ENCODE measurements at places on chromosomes 12 and 14.

DNA sequence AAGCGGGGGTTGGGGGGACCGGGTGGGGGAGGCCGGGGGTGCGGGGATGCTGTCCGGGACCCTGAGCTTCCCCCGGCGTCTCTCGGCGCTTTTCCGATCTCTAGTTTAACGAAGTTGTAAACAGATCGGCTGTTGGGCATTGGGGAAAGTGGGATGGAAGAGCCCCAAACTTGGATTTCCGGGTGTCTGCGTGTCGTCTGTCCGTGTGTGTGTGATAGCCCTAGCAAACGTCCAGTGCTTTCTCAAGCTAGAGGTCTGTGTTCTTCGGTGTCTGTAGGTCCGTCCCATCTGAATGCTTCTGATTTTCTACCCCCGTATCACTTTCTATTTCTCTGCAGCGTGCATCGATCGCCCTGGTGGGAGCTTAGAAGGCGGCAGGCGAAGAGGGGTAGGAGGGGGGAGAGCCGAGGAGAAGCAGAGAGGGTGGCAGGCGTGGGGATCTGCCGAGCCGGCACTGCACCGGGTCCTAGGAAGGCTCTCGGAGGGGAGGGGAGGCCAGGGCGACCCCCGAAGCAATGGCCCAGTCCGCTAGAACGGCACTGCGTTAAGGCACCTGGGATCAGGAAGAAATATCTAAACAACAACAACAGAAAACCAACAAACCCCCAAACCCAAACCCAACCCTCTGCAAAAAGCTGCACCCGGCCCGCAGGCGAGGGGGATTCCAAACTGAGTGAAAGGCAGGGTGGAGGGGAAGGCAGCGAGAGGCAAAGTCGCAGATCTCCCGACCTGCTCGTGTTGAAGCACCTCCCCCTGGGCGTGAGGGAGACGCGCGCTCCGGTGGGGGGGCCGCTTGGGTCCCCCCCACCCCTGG is 1.0 kb downstream of the KCNA1 start:
- H3K4me1 ChIP-seq = no peaks in the 10 kb centered on the region
- H3K27me3 ChIP-seq = peaks cover 21% of the 10 kb centered on the region
- peak overlapping the region; percentile 45 for H3K4me3 ChIP-seq
- no peak overlapping the region for H3K27ac ChIP-seq

GRCh38 chr14:103416916-103417315 is 31.7 kb downstream of the MARK3 start:
- no peak overlapping the region for H3K4me3 ChIP-seq
- no peak overlapping the region for H3K27ac ChIP-seq

GRCh38 chr12:14416658-14417057 is 51.2 kb downstream of the ATF7IP start:
- peak overlapping the region; percentile 2 for H3K27ac ChIP-seq
- no peak for DNase-seq
- H3K4me3 ChIP-seq = no peak overlapping the region
- peaks cover 78% of the 10 kb centered on the region for H3K4me1 ChIP-seq
- H3K27me3 ChIP-seq = no peaks in the 10 kb centered on the region

DNA sequence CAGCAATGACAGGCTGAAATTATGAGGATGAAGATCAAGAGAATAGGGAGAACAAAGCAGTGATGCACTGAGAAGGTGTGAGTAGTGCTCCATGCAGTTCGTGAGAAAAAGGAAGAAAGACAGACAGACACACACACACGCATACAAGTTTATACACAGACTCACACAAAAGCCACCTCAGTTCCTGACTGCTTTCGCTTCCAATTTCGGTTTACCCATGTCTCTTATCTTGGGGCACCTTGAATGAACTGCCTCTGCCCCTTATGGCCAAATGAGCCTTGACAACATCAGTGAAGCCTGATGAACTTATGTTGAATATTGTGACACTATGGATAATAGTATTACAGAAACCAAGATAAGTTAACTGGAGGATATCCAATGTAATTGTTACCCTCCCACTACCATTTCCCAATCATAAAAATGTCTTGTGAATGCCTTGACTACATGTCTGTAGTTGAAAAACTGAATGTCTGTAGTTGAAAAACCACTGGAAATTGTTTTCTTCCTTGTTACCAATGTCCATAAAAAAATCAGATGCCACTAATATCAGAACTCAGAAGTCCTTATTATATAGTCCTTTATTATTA is 380.4 kb upstream of the DDHD1 start:
- H3K27me3 ChIP-seq = no peaks in the 10 kb centered on the region
- no peak overlapping the region for H3K4me3 ChIP-seq
- no peak overlapping the region for H3K27ac ChIP-seq
- no peaks in the 10 kb centered on the region for H3K36me3 ChIP-seq
- DNase-seq = no peak

DNA sequence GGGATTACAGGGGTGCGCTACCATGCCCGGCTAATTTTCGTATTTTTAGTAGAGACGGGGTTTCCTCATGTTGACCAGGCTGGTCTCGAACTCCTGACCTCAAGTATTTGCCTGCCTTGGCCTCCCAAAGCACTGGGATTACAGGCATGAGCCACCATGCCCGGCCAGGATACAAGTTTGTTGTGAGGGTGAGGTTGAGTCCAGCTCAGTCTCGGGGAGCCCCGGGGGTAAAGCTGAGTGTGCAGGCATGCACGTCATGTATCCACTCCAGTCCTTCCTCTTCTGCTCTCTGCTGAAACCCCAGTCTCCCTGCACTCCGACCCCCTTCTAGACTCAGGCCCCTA is 369 bp downstream of the HPD start:
- H3K27me3 ChIP-seq = no peaks in the 10 kb centered on the region
- no peak overlapping the region for H3K4me3 ChIP-seq
- H3K36me3 ChIP-seq = no peaks in the 10 kb centered on the region
- peak overlapping the region; percentile 90 for H3K27ac ChIP-seq

GRCh38 chr12:65074932-65075331 is 46.2 kb downstream of the WIF1 start:
- no peaks in the 10 kb centered on the region for H3K4me1 ChIP-seq
- H3K4me3 ChIP-seq = no peak overlapping the region
- DNase-seq = no peak
- H3K27ac ChIP-seq = no peak overlapping the region
- H3K36me3 ChIP-seq = no peaks in the 10 kb centered on the region

GRCh38 chr14:51652168-51653078 is 713 bp downstream of the FRMD6 start:
- no peak for DNase-seq
- peak overlapping the region; percentile 88 for H3K27ac ChIP-seq

GRCh38 chr14:82449926-82450468 is 916.3 kb upstream of the SEL1L start:
- no peak overlapping the region for H3K4me3 ChIP-seq
- no peaks in the 10 kb centered on the region for H3K4me1 ChIP-seq
- H3K36me3 ChIP-seq = no peaks in the 10 kb centered on the region

DNA sequence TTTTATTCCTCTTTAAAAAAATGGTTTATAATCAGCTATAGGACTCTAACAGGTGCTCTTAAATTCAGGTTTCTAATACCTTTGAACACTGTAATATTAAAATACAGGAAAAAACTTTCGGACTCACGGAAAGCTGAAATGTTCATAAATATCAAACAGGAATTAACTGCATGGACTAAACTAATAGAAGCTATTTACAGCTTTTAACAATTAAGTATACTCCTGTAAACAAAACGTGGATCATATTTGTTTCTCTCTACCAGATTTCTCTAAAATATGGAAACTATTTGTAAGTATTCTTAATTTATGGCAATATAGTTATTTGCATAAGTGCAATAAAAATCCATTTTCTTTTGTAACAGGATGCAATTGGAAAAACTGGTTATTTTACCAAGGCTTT is 108.9 kb upstream of the RESF1 start:
- no peaks in the 10 kb centered on the region for H3K36me3 ChIP-seq
- peaks cover 4% of the 10 kb centered on the region for H3K4me1 ChIP-seq
- no peak overlapping the region for H3K27ac ChIP-seq
- no peak for DNase-seq
- no peak overlapping the region for H3K4me3 ChIP-seq

- no peak overlapping the region for H3K27ac ChIP-seq
- H3K4me1 ChIP-seq = no peaks in the 10 kb centered on the region
- DNase-seq = no peak
- no peaks in the 10 kb centered on the region for H3K36me3 ChIP-seq
- H3K4me3 ChIP-seq = no peak overlapping the region
- no peaks in the 10 kb centered on the region for H3K27me3 ChIP-seq
These were observed 200.2 kb downstream of the CHST11 start for GRCh38 chr12:104656921-104657320.

DNA sequence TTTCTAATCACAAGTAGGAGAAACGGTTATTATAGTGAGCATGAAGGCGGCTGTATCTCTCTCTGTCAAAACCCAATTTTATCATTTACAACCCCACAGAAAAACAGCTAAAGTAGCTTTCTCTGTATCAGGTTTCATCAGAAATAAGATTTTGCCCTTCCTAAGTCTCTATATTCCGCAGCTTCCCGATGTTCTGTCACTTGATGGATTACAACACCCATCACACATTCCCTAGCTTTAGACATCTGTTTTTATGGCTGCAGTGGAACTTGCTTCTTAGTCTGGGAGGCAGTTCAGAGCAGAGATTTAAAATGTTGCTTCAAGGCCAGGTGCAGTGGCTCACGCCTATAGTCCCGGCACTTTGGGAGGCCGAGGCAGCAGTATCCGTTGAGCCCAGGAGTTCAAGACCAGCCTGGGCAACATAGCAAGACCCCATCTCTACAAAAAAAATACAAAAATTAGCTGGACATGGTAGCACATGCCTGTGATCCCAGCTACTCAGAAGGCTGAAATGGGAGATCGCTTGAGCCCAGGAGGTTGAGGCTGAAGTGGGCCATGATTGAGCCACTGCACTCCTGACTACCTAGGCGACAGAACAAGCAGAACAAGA is 27.6 kb upstream of the FOXN3 start:
- no peak overlapping the region for H3K27ac ChIP-seq
- H3K36me3 ChIP-seq = no peaks in the 10 kb centered on the region
- H3K4me3 ChIP-seq = no peak overlapping the region
- H3K4me1 ChIP-seq = peaks cover 16% of the 10 kb centered on the region
- no peaks in the 10 kb centered on the region for H3K27me3 ChIP-seq
- DNase-seq = no peak

DNA sequence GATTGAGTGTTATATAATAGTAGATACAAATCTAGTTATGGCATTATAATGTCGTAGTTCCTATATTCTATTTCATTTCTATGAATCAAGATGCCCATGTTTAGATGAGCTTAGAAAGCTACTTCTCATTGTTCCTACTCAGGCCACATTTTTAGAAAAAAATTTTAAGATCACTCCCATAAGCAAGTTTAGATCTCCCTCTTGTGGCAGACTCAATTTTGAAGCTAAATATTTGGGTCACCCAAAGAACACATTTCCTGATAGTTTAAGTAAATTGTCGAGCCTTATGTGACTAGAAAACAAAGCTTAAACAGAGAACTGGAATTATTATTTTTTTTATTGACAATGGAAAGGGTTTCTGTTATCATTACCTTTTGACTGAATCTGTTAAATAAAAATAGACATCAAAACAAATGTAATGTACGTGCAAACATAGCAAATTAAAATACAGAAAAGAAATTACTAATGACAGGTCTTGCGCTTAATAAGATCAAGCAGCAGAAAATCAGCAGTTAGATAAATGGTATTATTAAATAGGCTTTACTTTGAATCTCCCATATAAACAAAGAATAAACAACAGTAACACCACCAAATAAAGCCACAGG is 180.2 kb downstream of the ACSS3 start:
- H3K27ac ChIP-seq = no peak overlapping the region
- H3K4me3 ChIP-seq = no peak overlapping the region
- no peaks in the 10 kb centered on the region for H3K27me3 ChIP-seq
- H3K4me1 ChIP-seq = no peaks in the 10 kb centered on the region
- DNase-seq = no peak

GRCh38 chr12:82886671-82887340 is 200.1 kb downstream of the TMTC2 start:
- H3K4me3 ChIP-seq = no peak overlapping the region
- no peaks in the 10 kb centered on the region for H3K4me1 ChIP-seq
- DNase-seq = no peak
- no peaks in the 10 kb centered on the region for H3K27me3 ChIP-seq
- H3K36me3 ChIP-seq = no peaks in the 10 kb centered on the region

DNA sequence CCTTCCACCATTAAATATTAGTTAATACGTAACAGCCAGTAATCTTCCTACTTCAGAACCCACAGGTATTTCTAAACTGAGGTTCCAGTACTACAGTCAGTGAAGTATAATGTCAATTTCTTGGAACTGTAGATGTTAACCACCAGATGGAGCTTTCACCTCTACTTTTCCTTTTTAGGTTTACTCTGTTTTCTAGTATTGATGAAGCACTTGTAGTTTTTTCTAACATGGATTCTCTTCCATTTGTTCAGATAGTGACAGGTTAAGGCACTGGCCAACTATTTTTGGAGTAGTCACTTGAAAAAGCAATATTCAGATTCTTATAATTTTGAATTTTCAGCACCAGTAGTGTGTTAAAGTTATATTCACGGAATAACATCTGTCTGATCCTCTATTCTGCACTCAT is 4.6 kb upstream of the SEC23A start:
- H3K27ac ChIP-seq = no peak overlapping the region
- no peaks in the 10 kb centered on the region for H3K36me3 ChIP-seq
- peaks cover 14% of the 10 kb centered on the region for H3K4me1 ChIP-seq
- H3K27me3 ChIP-seq = no peaks in the 10 kb centered on the region
- no peak for DNase-seq

DNA sequence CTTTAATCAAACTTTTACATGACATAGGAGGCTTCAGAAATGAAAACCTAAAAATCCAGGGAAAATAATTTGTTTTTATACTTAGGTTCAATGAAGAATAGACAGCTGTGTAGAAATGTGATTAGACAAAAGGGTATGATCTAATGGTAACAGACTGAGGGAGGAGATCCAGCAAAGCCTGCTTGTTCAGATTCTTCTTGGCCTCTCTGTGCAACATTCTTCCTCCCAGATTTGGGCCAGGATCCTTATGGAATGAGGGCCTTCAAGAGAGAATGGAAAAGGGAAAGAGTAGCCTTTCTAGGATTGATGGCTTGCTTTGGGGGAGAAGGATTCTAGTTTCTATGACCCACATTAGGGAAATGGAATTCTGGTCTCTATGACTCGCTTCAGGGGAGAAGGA is 94.5 kb upstream of the G2E3 start:
- no peaks in the 10 kb centered on the region for H3K27me3 ChIP-seq
- no peak for DNase-seq
- H3K4me1 ChIP-seq = no peaks in the 10 kb centered on the region
